ENCODE measurements at places on chromosomes 13 and 19.
A peak's percentile ranks its signal among the peaks of the same experiment; 100 is the strongest.

- DNase-seq = peak; percentile 47
Observed at GRCh38 chr19:18167975-18168645, 5.5 kb upstream of the IFI30 start.

DNA sequence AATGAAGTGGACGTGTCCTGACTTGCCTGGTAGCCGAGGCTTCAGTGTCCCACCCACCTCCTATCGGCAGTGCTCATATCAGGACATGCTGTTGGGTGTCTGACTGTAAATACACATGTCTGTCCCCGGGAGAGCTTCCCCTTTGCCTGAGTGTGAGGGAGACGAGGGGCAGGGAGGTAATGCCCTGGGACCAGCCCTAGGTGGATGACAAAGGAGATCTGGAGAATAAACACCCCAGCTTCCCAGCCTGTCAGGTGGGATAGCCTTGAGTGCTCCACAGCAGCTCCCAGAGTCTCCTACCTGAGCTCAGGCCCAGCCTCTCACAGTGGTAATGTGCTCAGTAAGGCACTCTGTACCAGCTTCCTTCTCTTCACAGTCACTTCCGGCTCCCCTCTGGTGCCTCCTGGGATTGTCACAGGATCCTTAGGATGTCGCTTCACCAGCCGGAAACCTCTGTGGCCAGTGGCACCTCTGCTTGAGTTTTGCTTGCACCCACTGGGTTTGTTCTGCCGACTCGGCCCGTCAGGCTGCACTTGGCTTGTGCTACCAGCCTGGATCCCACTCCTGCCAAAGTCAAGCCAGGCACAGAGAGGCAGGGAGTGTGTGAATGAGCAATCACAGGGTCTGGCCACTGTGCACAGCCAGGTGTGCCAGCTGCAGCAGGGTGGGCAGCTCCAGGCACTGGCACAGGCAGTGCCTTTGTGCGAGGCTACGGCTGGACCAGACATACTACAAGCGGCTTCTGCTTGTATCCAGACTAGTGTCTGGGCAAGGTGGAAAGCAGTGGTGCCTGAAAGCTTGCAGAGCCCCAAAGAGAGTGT is 54.4 kb upstream of the RGCC start:
- no peak for DNase-seq

DNA sequence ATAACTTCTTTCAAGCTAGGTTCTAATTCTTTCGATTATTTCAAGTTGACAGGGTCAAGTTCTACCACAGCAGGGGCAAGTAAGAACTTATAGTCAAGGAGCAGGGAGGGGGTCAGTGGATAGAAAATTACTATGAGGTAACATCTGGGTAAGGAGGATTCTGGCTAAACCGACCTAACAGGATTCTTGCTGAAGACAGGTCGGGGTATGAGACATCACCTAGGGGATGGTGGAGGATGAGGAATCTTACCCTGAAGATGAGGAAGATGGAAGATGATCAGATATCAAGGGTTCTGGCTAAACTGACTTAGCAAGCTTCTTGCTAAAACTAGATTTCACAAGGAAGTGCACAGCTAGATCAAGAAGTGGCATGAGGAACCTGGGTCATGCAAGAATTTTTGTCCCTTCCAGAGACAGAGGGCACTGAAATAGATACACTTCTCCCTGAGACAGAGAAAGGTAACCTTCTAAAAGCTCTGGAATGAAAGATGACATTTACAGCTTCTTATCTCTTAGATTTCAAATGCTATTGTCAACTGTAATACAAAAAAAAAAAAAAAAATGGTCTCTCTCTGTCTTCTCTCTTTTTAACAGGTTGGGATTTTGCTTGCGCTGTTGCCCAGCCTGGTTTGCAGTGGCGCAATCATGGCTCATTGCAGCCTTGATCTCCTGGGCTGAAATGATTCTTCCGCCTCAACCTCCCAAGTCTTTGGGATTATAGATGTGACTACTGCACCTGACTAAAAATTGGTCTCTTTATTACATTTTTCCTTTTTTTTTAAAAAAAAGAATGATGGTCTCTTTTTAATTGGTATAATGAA is 9.6 kb upstream of the METTL21C start:
- no peak for DNase-seq

DNA sequence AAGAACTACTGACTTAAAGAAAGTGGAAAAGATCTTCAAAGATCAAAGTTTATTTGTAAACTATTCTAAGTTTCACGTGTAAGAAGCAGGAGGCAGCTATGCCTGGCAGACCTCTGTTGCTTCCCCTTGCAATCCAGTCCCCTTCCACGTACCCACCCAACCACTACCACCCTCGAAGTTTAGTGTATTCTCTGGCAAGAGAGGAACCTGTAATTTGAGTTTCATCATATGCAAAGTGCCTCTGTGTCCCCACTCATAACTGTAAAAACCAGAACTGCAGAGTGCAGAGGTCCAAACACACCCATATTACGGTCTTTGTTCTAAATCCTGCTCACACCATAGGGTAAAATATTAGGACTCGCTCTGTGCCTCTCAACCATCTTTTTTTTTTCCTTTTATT is 75.8 kb upstream of the FRY start:
- no peak for DNase-seq

DNA sequence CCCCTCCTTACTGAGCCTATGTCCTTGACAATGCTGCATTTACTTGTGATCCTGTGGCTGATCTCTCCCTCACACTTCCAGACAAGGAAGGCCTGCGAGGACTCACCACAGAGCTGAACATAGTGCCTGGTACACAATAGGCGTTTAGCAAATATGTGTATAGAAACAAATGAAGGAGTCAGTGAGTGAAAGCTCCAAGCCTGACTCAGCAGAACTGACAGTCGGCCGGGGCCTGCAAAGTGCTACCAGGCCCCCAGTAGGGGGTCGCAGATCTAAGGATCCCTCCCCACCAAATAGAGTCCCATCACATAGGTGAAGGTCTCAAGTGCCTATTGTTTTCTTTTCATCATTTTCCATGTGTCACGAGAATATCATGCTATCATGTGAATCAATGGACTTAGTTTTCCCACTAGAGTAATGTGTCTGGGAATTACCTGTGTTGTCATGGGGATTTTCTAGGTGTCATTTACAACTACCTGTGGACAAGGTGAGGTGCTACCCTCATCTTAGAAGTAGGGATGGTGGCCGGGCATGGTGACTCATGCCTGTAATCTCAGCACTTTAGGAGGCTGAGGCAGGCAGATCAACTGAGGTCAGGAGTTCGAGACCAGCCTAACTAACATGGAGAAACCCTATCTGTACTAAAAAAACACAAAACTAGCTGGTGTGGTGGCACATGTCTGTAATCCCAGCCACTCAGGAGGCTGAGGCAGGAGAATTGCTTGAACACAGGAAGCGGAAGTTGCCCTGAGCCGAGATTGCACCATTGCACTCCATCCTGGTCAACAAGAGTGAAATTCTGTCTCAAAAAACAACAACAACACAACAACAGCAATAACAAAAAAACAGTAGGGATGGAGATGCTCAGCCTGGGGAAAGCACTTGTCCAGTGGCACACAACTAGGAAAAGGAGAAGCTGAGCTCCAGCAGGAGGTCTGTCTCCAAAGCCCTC is 50.3 kb upstream of the CYP2A7 start:
- no peak for DNase-seq

GRCh38 chr13:114088863-114089262 is 43.6 kb downstream of the RASA3 start:
- DNase-seq = no peak

GRCh38 chr19:39969681-39970424 is 1.1 kb upstream of the PSMC4 start:
- no peak for DNase-seq

DNA sequence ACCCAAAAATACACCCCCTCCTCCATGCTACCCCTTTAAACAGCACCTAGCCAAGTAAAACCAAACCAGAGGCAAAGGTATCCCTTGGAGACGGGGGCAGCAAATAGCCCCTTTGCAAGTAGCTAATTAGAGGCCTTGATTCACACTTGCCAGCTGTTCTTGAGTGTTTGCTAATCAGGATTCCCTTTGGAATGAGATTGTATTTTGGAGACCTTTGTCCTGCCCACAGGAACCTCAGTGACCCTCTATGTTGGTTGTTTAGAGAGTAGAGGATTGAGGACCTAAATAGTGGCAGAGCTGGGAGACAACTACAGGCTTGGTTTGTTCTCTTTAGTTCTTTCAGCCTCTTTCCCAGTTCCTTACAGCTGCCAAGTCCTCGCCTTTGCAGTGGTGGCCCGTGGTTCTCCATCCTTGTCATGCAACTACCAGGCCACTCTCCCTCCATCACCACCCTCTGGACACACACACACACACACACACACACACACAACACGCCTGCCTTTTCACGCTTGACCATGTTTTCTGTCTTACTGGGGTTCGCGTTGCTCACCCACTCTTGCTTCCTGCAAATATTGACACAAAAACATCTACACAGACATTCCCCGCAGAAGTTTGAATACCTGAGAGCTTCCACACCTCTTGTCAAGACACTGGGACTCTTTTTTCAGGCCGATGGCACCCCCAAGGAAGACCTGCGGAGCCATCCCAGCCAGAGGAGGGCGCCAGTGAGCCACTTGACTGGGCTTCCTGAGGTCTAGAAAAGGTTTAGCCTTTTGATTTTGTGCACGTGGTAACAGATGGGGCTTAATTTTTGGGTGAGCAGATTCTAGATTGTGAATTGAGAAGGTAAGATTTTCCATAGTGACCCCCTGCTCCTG is 80.0 kb upstream of the GPR183 start:
- DNase-seq = peak; percentile 50

GRCh38 chr13:53141336-53141735 is 112.7 kb downstream of the OLFM4 start:
- DNase-seq = no peak

- no peak for DNase-seq
Observed at GRCh38 chr13:73287831-73288230, 229.0 kb downstream of the KLF5 start.

DNA sequence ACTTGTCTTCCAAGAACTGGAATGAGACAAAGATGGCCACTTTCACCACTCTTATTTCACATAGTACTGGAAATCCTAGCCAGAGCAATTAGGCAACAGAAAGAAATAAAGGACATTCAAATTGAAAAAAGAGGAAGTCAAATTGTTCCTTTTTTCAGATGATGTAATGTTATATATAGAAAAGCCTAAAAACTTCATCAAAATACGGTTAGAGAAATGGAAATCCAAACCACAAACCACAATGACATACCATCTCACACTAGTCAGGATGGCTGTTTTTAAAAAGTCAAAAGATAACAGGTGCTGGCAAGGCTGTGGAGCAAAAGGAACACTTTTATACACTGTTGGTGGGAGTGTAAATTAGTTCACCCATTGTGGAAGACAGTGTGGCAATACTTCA is 113.3 kb upstream of the SPRY2 start:
- peak; percentile 48 for DNase-seq

- no peak for DNase-seq
Observed at GRCh38 chr13:32902874-32903273, 113.3 kb upstream of the KL start.

DNA sequence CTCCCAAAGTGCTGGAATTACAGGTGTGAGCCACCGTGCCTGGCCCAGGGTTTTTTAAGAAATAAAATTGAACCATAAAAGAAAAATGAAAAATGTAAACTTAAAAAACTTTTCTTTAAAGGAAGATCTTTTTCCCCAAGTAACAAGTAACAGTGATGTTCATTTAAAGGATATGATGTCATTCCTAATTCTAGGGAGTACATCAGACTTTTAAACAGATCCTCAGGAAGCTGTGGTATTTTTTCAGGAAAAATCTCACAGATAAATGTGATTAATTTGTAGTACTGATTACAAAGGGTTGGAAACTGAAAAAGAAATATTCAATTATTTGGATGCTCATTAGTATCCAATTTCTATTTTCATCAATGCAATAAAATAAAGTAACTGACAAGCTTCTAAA is 14.6 kb upstream of the EEF1AKMT1 start:
- peak; percentile 54 for DNase-seq

DNA sequence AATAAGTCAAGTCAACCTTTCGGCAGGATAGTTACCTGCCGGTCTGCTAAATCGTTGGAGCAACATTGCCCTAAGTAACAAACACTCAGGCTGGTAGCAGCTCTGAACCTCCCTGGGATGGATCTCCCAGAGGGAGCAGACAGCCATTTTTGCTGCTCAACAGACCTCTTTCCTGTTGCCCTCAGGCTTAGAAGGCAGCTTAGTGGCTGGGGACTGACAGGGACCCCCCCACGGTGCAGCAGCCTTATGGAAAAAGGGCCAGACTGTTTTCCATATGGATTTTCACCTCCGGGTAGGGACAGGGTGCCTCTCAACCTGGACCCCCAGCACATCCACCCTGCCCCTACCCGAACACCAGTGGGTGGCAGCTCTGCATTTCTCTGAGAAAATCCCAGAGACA is 49.7 kb downstream of the UBL3 start:
- DNase-seq = no peak

GRCh38 chr13:29137995-29138394 is 317.9 kb downstream of the MTUS2 start:
- no peak for DNase-seq

GRCh38 chr19:30870876-30871275 is 478.4 kb downstream of the TSHZ3 start:
- no peak for DNase-seq

DNA sequence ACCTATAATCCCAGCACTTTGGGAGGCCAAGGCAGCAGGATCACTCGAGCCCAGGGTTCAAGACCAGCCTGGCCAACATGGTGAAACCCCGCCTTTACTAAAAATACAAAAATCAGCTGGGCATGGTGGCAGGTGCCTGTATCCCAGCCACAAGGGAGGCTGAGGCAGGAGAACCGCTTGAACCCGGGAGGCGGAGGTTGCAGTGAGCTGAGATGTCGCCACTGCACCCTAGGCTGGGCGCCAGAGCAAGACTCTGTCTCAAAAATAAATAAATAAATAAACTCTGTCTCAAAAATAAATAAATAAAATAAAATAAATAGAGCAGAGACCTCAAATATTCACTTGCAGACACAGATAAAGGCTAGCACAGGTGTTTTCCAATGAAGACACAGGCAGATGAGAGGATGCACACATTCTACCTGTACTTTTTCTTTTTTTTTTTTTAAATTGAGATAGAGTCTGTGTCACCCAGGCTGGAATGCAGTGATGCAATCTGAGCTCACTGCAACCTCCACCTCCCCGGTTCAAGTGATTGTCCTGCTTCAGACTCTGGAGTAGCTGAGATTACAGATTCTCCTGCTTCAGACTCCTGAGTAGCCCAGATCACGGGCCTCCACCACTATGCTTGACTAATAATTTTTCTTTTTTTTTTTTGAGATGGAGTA is 2.7 kb upstream of the RPS16 start:
- DNase-seq = no peak

- no peak for DNase-seq
Observed at GRCh38 chr13:30353471-30354215, 46.3 kb upstream of the KATNAL1 start.

- peak; percentile 79 for DNase-seq
Observed at GRCh38 chr19:5718579-5719273, 1.2 kb downstream of the LONP1 start.

- no peak for DNase-seq
Observed at GRCh38 chr13:31224174-31224669, 24.4 kb downstream of the B3GLCT start.

DNA sequence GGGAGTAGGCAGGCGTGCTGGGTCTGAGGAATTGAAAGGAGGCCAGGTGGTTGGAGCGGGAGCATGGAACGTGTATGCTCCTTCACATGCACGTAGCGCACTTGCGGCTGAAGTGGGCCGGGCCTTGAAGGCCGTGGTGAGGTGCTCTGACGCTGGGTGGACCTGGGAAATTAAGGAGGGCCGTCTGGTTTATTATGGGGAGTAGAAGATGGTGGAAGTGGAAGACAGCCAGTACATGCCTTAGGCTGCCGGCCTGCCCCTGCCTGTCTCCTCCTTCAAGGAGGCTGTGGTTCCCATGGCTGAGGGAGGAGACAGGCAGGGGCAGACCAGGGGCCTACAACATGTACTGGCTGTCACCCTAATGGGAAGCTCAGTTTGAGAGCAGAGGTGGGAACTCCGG is 23.9 kb downstream of the GATAD2A start:
- DNase-seq = no peak

- no peak for DNase-seq
Observed at GRCh38 chr13:28510542-28510941, 15.6 kb upstream of the FLT1 start.

Measured in lung microvascular endothelial cell (primary cell).